ENCODE measurements at places on chromosomes 3 and 15.

DNA sequence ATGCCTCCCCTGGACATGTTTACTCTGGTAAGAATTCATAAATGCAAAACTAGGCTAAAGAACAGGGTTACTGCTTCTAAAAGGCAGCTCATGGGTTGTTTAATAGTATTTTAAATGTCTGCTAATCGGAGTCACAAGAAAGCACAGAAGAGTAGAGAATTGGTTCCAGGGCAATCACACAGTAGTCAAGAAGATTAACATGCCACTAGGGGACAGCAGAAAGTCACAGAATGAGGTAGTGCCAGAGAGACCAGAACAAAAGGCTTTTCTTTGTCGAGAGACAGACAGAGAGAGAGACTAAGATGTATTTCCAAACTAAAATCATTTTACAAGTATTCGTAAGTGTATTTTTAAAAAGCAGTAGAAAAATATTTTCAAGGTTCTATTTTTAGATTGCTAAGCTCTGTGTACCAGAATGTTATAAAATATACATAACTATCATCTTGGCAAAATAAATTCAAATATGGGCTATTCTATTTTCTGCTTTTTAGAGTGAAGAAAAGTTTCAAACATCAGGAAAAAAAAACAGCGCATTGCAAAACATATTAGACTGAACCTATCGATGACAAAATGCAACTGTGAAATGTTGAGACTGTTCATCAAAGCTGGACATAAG is 78.3 kb upstream of the CDIN1 start:
- DNase-seq: peak; percentile 72

- DNase-seq: no peak
Measured at GRCh38 chr15:95254263-95254662, 1022.9 kb downstream of the MCTP2 start.

DNA sequence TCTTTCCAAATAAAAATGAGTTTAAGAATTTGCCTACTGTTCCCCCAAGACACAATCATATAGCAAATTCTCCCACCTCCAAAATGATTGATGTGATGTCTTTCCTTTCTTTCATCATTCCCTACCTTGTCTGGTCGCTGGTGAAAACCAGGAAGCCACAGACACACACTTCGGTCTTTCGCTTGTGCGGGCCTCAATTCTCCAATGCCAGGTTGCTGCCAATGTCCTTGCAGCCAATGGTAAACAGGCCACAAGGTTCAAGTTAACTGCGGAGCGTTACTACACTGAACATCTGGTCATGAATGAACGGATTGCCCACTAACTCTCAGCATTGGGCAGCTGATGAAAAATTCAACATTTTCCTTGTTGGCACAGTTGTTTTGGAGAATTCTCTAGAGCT is 192.2 kb downstream of the FOXP1 start:
- DNase-seq: no peak

- DNase-seq: peak; percentile 66
Measured at GRCh38 chr3:194884649-194885315, 199.1 kb downstream of the FAM43A start.

GRCh38 chr15:38424101-38424552 is 29.8 kb upstream of the FAM98B start:
- DNase-seq: no peak

- no peak for DNase-seq
Measured at GRCh38 chr3:190307164-190307545, 15.1 kb downstream of the CLDN1 start.
